ENCODE measurements at places on chromosomes 13 and 19. TPM values are rescaled to one million over a fixed set of nuclear protein-coding genes. Genes with fewer than 3 reads are reported as not detected.

The MTUS2 gene
- 0.12 TPM for total RNA-seq

The ZNF177 gene
- total RNA-seq, result 2.9 TPM

The RAB3A gene
- 0.89 TPM for total RNA-seq

The C1QTNF9B gene
- 1.2 TPM for total RNA-seq

The RNF126 gene
- 12.7 TPM for total RNA-seq

The STARD13 gene
- total RNA-seq, result 29.1 TPM

The RGL3 gene
- total RNA-seq, result 0.50 TPM

The AKAP11 gene
- total RNA-seq, result 35.6 TPM
